ENCODE measurements at places on chromosomes 1 and 21.

DNA sequence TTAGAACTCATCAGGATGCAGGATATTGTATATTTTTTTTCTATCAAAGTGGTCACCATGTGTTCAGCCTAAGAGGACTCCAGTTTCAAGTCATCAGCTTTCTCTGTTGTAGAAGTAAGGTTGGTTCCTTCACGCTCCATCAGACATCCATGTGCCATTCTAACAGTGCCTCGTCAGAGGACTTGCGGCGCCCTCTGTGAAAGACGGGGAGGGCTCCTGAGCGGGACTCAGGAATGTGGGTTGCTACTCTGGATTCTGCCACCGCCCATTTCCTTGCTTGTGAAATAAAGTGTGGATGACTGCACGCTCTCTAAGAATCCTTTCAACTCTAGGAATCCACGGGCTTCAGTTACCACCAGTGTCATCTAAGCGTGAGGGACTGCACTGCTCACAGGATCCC is 593.5 kb downstream of the KIF26B start:
- DNase-seq, result no peak

DNA sequence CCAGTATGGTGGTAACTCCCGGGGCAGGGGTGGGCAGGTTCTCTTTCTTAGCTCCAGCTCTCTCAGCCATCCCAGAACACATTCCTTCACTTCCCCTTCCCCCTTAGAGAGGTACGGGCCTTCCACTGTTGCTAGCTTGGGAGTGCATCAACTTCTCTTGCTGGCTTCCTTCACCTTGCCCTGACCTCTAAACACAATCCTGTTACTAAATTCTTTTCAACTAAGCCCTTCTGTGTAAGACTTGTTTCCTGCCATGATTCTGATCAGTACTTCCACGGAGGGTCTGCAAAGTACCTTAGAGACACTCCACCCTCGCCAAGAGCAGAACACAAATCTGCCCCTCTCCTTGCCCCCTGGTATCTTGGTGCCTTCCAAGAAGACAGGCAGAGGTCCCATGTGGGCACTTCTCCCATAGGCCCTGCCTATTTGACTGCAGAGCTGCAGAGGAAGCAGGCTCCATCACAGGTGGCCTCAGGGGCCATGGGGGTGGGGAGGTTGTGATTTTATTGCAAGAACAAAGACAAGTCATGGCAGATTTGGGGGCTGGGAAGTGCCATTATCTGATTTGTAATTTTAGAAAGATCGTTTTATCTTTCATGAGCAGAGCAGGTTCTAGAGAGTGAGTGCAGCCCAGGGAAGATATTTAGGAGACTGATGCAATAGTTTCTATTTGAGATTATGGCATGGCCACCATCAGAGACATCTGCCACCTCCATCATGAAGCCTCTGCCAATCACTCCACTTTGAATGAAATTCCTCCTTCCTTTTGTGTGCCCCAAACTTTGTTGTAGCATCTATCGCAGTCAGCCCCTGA is 182.5 kb upstream of the JUN start:
- no peak for DNase-seq

- DNase-seq, result no peak
Measured at GRCh38 chr1:38085666-38086330, 39.2 kb upstream of the POU3F1 start.

DNA sequence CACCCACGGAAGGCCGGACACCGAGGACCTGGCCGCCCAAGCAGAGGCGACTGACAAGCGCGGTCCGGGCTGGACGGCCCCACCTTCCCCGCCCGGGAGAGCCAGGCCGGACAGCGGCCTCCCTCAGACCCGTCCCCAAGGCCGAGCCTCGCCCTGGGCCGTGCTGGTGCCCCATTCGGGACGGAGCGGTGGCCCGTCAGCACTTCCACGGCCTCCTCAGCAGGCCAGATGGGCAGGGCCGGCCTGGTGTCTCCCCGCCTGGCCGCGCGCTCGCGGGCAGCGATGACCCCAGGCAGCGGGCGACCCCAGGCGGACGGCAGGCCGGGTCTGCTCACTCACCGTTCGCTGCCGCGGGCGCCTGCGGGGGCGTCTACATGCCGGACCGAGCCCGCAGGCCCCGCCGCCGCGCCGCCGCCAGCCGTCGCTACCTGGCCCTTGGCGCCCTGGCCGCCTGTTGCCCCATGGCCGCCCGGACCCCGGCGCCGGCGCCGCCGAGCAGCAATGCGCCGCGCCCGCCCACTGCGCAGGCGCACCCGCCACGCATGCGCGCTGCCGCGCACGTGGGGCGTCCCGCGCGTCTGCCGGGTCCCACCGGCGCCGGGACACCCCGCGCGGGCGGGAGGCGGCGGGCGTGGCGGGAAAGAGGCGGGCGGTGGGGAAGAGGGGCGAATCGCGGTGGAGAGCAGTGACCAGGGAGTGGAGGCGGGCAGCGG is at the start of gene NADK:
TSS of gene NADK (minus strand) at position 521 of the 713 bp plus-strand sequence. CDS start 13,064 bp downstream, outside the sequence.
- DNase-seq, result peak; percentile 77

DNA sequence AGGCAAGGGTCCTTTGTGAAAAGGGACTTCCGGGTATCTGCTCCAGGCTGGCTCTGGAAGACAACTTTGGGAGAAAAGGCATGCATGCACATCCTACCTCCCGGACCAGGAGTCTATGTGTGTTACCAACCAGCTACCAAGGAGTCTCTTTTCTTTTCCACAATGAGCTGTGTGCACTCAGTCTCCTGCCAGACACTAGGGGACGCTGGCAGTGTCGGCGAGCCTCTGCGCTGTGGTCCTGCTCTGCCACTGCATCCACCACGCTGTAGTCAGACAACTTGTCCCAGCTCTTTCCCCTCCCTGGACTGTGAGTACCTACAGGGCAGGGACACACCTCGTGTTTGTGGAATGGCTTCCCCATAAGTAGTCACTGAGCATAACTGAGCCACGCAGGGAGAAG is 5.1 kb upstream of the SSR2 start:
- DNase-seq, result peak; percentile 81

- DNase-seq, result no peak
Measured at GRCh38 chr1:201072922-201073321, 39.3 kb downstream of the CACNA1S start.

- DNase-seq, result no peak
Measured at GRCh38 chr1:2590233-2591141, 3.9 kb downstream of the PRXL2B start.

DNA sequence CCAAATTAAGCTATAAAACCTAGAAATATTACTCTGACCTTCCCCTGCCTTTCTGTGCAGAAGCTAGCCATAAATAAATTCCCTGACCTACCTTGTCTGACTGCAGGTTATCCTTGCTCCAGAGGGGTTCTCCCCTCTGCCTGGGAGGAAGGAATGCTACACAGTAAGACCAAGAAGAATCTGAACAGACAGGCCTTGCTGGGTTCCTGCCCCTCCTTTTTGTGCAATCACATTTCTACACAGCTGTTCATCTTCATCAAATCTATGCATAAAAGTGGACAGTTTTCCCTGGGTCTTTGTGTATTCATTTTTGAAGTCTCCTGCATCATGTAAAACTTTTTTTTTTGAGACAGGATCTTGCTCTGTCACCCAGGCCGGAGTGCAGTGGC is 50.6 kb downstream of the DNTTIP2 start:
- DNase-seq, result no peak

DNA sequence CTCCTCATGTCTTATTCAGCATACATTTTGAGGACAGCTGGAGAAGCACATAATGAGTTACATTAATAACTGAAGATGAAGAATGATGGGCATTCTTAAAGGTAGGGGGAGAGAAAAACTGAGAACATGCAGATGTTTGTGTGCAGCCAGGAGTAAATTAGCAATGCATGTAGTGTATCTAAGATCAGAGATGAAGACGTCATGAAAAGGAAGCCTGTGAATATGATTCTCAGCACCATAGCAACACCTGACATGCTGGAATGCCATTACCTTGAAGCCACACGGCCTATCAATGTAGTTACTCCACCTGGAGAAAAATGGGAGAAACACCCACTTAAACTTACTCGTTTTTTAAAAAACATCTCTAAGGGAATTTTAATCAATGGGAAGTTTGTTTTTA is 607.1 kb downstream of the PTPRC start:
- DNase-seq, result no peak

DNA sequence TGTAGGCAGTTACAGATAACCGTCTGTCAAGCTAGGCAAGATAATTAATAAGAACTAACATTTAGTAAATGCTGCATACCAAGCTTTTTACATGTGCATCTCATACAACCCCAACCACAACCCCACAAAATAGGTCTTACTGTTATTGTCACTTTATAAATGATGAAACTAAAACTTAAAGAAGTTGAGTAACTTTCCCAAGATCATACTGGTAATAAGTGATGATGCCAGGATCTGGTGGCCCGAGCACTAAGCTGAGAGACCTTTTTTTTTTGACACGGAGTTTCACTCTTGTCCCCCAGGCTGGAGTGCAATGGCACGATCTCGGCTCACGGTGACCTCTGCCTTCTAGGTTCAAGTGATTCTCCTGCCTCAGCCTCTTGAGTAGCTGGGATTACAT is 1.8 kb downstream of the NCSTN start:
- no peak for DNase-seq

- DNase-seq, result peak; percentile 9
Measured at GRCh38 chr21:45011426-45011825, 63.0 kb upstream of the ADARB1 start.

DNA sequence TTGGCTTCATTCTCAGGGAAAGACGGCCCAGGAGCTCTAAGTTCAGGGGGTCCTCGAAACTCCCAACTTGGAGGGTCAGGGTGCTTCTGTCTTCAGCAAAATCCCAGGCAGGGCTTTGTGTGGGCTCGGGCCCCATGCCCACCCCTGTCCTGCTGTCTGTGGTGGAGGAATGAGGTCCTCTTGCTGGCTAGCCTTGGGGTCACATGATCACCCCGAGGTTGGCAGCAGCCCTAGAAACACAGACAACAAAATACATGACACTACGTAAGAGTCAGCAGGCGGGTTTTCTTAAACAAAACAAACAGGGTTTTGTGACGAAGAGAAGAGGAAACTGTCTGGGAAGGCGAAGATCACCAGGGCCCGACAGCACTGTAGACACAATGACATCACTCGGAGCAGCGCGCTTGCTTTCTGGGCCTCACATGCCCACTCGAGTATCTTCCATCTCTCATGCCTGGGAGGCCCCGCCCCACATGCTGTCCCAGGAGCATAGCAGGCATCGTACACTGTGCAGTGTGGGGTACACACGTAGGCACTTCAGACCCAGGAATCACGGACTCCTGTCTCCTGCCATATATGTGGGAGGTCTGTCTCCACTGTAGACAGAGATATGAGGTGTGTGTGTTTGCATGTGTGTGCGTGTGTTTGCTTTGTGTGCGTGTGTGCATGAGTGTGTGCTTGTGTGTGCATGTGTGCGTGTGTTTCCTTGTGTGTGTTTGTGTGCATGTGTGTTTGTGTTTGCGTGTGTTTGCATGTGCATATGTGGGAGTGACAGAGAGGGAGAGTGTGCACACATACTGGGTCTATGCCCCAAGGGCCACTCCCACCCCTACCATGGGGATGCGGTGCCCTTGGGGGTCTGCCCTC is 94.7 kb downstream of the SIK1 start:
- no peak for DNase-seq

GRCh38 chr1:244356376-244356775 is 95.3 kb downstream of the ADSS2 start:
- DNase-seq, result no peak

DNA sequence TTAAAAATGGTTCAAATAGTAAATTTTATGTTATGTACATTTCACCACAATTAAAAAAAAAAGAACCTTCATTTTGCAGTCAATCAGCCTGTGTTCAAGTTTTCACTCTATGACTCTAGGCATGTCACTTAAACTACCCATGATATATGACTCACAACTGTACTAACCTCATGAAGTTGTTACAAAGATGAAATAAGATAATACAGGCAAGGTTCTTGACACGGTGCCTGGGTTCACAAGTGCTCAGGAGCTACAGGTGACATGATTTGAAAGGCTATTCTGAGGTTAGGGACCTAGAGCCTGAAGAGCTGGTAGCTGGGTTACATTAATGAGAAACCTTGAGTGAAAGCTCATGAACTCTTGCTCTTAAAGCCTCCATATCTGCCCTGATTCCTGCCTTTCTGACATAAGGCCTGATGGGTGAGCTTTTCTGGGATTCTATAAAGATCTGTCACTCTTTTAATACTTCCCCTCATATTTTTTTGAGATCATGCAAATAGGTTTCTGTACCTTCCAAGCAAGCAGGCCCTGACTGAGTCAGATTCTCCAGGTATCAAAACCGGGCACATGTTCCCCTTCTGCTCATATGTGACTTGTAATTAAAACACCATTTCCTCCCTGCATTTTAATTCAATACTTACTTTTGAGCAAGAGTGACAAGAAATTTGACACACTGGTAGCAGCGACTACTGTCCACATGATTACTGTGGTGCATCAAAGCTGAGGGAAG is 34.0 kb downstream of the PCSK9 start:
- DNase-seq, result no peak

- DNase-seq, result peak; percentile 47
Measured at GRCh38 chr1:78840453-78841271, 165.9 kb downstream of the ADGRL4 start.

- DNase-seq, result no peak
Measured at GRCh38 chr1:6129313-6129712, 50.8 kb downstream of the CHD5 start.

- no peak for DNase-seq
Measured at GRCh38 chr1:24470592-24470991, 32.0 kb upstream of the RCAN3 start.

DNA sequence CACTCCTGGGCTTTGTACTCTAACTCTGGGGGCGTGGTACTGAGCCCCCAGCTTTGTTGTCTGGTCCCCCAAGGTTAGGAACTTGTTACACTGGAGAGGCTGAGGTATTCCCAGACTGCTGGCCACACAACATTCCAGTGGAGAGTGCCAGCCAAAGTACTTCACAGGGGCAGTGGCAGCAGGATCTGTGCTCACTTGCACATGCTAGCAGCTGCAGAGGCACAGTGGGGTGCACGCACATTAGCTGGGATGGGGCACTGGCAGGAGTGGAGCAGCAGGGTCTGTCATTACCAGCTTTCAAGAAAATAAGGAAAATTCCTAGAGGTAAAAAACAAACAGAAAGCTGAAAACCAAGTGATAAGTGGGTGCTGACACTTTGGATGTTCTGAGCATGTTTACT is 31.0 kb downstream of the ZNF691 start:
- no peak for DNase-seq

DNA sequence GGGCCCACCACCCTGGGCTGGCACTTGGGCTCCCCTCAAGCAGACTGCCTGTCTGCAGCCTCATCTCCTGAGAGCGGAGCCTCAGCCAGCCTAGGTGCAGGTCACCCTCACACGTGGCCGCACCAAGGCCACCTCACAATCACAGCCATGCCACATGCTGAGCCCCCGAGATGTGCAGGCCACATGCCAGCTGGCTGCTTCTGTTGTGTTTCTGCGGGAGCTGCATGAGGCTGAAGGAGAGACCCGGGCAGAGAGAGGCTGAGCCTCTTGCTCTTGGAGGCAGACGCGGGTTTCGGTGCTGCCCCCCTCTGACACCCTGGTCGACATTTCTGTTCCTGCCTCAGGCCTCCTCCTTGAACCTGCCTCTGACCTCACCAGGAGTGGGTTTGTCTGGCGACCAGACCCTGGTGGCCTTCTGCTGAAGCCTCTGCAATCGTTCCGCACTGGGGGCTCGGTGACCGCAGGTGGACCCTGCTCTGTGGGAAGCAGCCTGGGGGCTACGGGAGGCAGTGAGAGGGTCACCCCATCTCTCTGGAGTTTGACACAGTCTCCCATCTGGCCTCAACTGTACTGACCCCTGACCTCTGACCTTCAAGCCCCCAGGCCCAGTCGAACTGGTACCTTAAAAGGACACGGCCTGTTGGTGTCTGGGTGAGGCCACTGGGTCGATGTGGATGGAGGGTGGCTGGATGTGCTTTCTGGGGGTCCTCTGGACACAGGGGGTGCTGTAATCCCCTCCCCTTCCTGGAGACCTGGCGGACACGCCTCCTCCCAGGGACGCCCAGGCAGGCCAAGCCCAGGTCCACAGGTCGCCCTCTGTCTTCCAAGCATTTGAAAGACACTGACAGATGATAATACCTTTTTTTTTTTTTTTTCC is 13.0 kb upstream of the C1orf174 start:
- no peak for DNase-seq
